ENCODE measurements at places on chromosomes 16 and 17.

- peaks cover 41% of the 10 kb centered on the region for H3K36me3 ChIP-seq
- peaks cover 84% of the 10 kb centered on the region for H3K4me1 ChIP-seq
- H3K27ac ChIP-seq, result no peak overlapping the region
- no peak overlapping the region for H3K4me3 ChIP-seq
Observed at GRCh38 chr17:3960764-3961163, 3.5 kb downstream of the ATP2A3 start.

- H3K27ac ChIP-seq, result no peak overlapping the region
- H3K36me3 ChIP-seq, result peaks cover 33% of the 10 kb centered on the region
- H3K27me3 ChIP-seq, result no peaks in the 10 kb centered on the region
- H3K4me1 ChIP-seq, result peaks cover 69% of the 10 kb centered on the region
- DNase-seq, result peak; percentile 44
Observed at GRCh38 chr17:64091116-64091515, 38.8 kb downstream of the ERN1 start.

- H3K4me1 ChIP-seq, result peaks cover 31% of the 10 kb centered on the region
- no peaks in the 10 kb centered on the region for H3K36me3 ChIP-seq
- no peak overlapping the region for H3K27ac ChIP-seq
- peak overlapping the region; percentile 88 for H3K4me3 ChIP-seq
- no peaks in the 10 kb centered on the region for H3K27me3 ChIP-seq
- DNase-seq, result peak; percentile 47
Observed at GRCh38 chr17:44345454-44346026, 438 bp downstream of the GRN start.

DNA sequence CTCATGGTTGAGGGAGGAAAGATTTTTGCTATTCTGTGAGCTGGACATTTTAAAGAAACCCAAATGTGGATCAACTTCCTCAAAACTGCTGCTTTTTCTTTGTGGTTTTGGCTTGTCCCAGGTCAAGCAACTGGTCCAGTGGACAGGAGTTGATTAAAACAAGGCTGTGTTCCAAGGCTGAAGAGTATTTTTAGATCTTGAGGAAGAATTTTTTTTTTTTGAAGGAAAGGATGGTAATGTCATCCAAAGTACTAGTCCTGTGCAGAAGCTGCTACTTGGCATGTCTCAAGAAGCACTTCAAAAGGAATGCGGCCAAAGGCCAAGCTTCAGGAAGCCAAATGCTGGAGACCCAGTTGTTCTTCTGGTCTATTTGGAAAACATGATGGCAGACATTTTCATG lies 8.0 kb upstream of the MYH2 start:
- no peak for DNase-seq
- H3K4me1 ChIP-seq, result no peaks in the 10 kb centered on the region
- H3K4me3 ChIP-seq, result no peak overlapping the region
- no peak overlapping the region for H3K27ac ChIP-seq
- no peaks in the 10 kb centered on the region for H3K36me3 ChIP-seq

DNA sequence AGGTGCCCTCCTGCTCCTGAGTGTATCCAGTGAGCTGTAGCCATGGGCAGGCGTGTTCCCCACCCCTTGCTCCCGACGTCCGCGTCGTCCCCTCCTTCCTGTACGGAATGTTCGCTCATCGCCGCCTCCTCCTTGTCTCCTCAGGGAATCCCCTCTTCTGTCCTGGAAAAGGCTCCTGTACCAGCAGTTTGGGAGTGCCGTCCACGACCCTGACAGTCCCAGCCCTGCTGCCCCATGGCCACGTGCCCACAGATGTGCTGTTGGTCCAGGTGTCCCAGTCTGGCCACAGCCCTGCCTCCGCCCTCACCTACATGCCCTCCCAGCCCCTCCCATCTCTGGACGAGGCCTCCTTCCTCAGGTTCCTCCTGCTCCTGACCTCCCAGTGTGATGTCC lies 30.2 kb downstream of the OR1D5 start:
- no peaks in the 10 kb centered on the region for H3K27me3 ChIP-seq
- no peak overlapping the region for H3K27ac ChIP-seq
- peaks cover 31% of the 10 kb centered on the region for H3K36me3 ChIP-seq
- no peak overlapping the region for H3K4me3 ChIP-seq
- no peaks in the 10 kb centered on the region for H3K4me1 ChIP-seq

Measured in CD4-positive, alpha-beta T cell (primary cell).